ENCODE measurements at places on chromosomes 12 and 14. TPM values are rescaled to one million over a fixed set of nuclear protein-coding genes. Genes with fewer than 3 reads are reported as not detected.

- DNase-seq = no peak
Observed at GRCh38 chr14:68470361-68470760, 322.5 kb downstream of the ZFP36L1 start.

GRCh38 chr12:127546721-127547505 lies 720.1 kb upstream of the TMEM132C start:
- no peak for DNase-seq

DNA sequence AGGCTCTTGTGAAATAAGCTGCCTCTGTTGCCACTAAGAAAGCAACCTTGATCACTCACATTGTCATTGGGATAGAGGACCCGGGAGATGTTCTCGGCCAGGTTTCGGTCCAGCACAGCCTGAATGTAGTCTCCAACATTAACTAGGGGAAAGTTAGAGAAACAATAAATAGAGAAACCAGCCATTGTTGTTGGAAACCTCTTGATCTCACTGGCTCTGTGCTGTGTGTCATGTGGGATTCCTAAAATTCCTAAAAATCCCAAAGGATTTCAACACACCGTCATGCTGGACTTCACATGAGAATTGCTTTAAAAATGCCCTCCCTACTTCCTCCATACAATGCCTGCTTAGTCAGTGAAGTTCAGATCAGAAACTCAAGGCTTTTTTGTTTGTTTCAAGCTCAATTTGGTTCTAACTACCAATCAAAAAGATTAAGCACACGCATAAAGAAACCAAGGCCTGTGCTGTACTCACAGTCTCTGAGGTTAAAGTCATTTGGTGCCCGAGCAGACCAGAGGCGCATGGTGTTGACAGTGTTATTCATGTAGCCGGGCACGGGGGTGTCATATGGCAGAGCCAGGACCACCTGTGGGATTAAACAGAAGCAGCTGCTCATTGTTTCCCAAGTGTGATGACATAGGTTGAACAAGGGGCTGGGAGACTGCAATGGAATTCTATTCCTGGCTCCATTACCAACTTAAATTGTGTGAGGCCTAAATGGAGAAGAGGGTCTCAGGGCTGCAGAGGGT lies 23.6 kb downstream of the PYGL start:
- no peak for DNase-seq

DNA sequence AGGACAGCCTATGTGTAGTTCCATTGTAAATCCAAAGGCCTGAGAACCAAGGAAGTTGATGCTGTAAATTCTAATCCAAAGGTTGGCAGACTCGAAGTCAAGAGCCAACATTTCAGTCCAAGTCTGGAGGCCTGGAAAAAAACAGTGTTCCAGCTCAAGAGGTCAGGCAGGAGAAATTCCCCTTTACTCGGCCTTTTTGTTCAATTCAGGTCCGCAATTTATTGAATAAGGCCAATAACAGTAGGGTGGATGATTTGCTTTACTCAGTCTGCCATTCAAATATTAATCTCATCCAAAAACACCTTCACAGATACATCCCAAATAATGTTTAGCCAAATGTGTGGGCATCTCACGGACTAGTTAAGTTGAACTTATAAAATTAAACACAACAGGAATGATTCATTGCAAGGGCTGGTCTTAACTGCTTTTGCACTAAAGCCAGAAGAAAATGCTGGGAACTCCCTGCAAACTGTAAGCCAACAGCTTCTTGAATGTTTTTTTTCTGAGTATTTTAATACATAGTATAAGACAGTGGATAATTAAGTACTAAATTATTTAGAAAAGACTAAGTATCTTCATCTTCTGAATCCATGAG lies 197.4 kb upstream of the GARIN6 start:
- DNase-seq = no peak

DNA sequence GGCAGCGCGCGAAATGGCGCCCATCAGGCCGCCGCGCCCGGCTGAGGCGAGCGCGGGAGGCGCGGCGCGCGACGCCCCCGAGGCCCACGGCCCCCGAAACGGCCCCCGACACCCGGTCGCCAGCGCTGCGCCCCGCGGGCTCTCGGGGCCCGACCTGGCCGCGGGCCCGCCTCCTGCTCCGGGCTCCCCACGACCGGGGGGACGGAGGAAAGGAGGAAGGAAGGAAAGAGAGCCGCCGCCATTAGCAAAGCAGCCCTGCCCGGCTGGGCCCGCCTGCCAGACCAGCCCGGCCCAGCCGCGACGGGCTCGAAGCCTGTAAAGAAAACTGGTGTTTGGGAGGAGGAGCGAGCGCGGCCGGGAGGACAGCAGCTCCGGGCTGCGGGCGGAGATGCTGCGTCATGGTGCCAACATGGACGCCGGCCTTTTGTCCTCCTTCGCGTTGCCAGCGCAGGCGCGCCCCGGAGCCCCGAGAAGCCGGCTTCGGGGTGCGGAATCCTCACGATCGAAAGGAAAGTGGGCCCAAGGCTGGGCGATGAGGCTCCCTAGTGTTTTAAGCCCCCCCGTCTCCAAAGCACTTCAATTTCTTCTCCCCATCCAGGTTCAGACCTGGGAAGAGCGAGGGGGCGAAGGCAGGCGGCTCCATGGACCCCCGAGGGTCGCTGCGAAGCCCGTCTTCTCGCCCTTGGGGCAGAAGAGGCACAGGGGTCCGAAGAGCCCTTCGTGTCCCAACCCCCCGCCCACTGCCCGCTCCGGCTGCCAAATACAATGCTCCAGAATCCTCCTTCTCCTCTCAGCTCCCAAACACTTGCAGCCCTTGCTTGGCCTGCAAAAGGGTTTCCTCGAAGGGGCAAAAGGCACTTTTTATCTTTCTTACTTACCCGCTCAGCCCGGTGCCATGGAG lies 2.9 kb upstream of the SETD1B start:
- peak; percentile 78 for DNase-seq

- DNase-seq = no peak
Observed at GRCh38 chr14:94377866-94378470, 10.4 kb downstream of the SERPINA1 start.

DNA sequence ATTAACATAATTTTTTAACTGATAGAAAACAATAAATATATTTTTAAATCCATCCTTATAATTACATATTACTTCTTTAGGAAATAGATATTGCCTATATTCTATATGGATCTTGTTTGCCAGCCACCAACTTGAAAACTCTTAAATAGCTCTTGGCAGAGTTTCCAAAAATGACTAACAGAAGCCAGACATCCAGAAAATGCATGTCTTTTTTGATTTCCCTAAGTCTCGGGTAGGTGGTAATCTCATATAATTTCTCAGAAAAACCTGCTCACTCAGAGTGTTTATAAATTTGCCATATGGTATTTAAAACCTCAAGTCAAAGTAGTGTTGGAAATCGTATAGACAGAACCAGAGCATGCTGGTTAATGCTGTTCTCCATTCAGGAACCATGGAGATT lies 360.4 kb upstream of the FOXG1 start:
- DNase-seq = no peak

GRCh38 chr12:94954948-94955592 lies 48.4 kb downstream of the NDUFA12 start:
- DNase-seq = no peak

GRCh38 chr14:92670643-92671366 lies 77.6 kb downstream of the LGMN start:
- no peak for DNase-seq

DNA sequence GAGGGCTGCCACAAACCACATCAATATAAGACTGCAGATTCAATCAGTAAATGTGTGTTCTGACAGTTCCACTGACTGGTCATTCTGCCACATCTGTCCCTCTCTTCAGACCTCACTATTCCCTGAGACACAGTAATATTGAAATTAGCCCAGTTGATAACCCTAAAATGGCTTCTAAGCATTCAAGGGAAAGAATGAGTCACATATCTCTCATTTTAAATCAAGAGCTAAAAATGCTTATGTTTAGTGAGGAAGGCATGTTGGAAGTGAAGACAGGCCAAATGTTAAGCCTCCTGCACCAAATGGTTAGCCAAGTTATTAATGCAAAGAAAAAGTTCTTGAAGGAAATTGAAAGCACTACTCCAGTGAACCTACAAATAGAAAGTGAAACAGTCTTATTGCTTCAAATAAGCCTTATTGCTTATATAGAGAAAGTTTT lies 24.5 kb upstream of the KIF21A start:
- no peak for DNase-seq

GRCh38 chr14:61034416-61035120 lies 53.5 kb downstream of the SLC38A6 start:
- DNase-seq = no peak

GRCh38 chr14:53955671-53956426 lies 776 bp downstream of the BMP4 start:
- DNase-seq = peak; percentile 75

DNA sequence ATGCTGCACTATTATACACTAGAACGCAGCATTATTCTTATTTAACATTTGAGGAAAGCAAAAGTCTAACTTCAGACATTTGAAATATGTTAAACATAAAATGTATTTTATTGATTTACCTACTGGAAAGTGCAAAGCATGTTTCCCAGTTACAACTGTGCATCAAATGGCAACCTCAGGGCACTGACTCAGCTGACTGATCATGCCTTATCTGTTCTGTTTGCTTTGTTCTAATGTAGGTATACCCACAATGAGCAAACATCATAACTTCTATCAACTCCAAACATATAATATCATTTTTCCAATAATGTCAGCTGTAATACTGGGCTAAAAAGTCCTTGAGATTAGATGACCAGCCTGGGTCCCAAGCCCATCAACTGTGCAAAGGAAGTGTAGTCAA lies 431.0 kb downstream of the FOXG1 start:
- no peak for DNase-seq

DNA sequence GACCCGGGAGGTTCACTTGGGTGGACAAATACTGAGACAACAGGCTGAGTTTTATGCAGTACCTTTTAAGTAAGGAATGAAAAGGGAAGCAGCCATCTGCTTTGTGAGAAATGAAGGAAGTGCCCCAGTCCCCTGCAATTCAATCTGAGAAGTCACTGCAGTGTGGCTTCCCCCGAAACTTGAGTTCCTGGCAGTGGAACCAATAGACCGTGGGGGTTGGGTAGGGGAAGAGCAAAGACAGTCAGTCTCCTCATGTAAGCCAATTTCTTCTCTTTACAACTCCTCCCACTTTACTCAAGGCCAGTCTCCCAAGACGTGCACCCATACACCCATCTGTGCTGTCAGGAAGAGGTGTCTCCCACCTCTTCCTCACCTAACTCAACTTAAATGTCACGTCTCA lies 206.5 kb downstream of the BCAT1 start:
- no peak for DNase-seq

DNA sequence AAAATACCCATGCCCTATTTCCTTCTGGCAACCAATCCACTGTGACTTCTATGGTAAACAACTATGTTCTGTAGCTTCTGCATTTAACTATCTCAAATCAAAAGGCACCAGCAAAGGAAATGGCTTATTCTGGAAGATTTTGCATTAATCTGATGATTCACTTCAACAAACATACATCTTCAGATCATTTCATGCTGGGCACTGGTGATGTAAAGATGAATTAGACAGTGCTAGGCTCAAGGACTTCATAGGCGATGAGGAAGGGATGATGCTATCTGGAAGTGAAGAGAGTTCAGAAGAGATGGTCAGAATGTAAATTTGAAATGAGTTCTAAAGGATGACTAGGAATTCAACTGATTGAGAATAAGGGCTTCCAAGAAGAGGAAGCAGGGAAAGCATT lies 363.3 kb downstream of the PAWR start:
- DNase-seq = no peak

- DNase-seq = no peak
Observed at GRCh38 chr14:58353516-58354299, 42.0 kb upstream of the TOMM20L start.

DNA sequence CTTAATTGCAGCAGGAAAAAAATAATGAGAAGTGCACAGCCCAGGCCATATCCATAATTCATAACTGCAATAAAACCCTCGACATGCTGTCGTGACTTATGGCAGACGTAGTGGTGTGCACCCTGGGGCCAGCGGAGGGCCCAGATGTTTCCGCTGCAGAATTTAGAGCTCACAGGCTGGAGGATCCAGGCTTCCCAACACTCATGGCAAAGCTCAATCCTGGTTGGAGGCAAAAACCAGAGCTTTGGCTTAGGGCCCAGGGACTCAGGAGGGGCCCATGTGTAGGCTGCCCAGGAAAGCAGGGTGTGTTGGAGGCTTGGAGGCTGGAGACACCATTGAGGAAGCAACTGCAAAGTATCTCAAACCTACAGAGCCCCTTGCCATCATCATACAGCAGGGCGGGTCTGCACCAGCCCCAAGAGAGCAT lies 68.7 kb downstream of the SERPINA3 start:
- no peak for DNase-seq

GRCh38 chr12:78818487-78818886 lies 46.1 kb upstream of the SYT1 start:
- DNase-seq = no peak

- DNase-seq = no peak
Observed at GRCh38 chr12:92476844-92477243, 225.9 kb upstream of the PLEKHG7 start.

DNA sequence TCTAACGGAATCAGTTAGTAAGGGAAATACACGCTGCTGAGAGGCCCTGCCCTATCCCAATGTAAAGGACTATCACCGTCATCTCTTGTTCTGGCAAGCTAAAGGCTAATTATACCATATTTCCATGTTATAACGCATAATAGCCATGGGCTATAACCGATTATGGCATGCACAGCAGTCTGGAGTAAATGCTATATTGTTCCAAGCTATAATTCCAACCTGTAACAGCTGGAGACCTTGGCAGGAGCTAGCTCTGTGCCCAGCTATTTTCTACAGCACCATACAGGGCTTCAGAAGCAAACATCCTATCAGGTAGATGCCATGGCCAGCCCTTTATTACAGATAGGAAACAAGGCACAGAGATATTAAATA lies 26.3 kb downstream of the SYNE3 start:
- no peak for DNase-seq

DNA sequence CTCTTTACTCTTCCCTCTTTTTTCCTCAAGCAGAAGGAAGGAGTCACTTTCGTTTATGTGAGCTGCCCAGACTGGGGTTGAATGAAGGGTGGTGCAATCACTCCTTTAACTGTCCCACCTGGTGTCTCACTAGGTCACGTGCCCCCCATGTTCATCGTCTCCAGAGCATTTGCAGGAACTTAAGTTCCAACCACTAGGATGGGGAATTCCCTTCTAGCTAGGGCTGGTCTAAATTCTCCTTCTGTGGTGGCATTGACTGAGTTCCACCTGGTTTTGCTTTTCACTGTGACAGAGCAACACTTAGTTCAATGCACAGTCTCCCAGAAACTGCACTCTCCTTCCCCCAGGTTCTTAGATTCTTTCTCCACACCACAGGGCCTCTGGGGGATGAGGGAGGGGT lies 9.5 kb downstream of the FANCM start:
- DNase-seq = no peak

DNA sequence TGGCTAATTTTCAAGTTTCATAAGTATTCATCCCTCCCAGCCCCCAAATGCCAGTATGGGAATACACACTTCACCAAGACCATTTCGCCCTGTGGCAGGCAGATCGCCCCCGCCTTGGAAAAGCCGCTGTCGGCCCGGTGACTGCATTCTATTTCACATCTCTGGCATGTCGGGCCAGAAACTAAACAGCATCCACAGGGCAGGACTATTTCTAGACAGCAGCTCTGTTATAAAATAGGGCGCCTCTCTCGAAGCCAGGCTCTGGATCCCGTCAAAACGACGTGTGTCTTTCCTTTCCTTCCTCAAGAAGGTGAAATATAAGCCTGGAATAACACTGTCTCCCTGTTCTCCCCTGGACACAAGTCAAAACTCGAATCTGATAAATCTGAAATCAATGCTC lies 56.8 kb downstream of the GSC start:
- no peak for DNase-seq

The SYNDIG1L gene
- 0.64 TPM for polyA plus RNA-seq

The ZNF384 gene
- 97.0 TPM for polyA plus RNA-seq

The FAM90A1 gene
- 3.2 TPM for polyA plus RNA-seq

The PARPBP gene
- 17.6 TPM for polyA plus RNA-seq

The WDR89 gene
- polyA plus RNA-seq = 22.3 TPM

The BDKRB1 gene
- polyA plus RNA-seq = 0.99 TPM

The MCRS1 gene
- 53.1 TPM for polyA plus RNA-seq

The TRHDE gene
- 3.3 TPM for polyA plus RNA-seq

The CLEC1B gene
- polyA plus RNA-seq = 2.6 TPM

The RIPK3 gene
- polyA plus RNA-seq = 2.4 TPM

All from left lung (tissue), 14 donors.